CD8-positive, alpha-beta memory T cell (primary cell): ENCODE measurements at places on chromosomes 5 and 9.

DNA sequence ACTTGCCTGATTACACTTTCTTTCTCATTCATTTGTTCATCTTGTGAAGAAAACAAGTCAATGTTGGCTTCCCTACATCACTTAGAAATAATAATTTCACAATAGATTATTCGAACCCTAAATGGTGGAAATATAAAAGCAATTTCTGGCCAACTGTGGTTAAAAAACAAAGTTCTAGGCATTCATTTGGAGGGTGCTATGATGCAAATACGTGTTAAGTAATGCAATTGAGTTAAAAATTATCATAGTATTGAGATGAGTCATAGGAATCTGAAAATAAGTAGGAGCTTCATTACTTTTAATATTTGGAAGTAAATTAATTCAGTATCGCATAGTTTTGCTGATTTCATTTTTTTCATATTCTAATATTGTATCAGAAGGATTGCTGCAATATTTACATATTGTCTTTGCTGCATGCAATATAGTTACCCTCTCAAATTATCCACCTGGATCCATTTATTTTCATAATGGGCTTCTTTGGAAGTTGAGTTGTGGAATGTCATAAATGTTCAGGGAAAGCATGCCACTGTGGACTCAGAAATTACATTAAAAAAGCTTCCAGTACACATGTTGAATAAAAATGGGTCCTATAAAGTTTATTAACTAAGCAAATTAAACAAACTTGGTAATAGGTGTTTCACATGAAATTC is 647.7 kb upstream of the WWC1 start:
- no peak for DNase-seq

GRCh38 chr5:75365740-75366139 is 28.7 kb downstream of the HMGCR start:
- DNase-seq = no peak

DNA sequence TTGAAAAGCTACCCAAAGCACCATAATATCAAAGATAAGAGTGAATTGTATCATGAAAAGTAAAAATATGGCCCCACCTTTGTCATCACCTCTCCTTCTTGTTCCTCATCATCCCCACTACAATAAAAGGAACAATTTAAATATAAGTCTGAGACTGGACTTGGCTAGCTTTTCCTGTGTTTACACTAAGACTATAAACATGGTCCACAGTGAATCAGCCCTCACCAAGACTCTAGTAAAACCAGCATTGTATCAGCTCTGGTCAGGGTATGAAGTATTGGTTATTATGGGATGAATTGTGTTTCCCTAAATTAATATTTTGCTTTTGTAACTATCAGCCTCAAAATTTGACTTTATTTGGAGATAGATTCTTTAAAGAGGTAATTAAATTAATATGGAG is 105.4 kb downstream of the SLC25A46 start:
- no peak for DNase-seq

GRCh38 chr9:92291577-92291976 is 1.9 kb downstream of the IARS1 start:
- DNase-seq = no peak

DNA sequence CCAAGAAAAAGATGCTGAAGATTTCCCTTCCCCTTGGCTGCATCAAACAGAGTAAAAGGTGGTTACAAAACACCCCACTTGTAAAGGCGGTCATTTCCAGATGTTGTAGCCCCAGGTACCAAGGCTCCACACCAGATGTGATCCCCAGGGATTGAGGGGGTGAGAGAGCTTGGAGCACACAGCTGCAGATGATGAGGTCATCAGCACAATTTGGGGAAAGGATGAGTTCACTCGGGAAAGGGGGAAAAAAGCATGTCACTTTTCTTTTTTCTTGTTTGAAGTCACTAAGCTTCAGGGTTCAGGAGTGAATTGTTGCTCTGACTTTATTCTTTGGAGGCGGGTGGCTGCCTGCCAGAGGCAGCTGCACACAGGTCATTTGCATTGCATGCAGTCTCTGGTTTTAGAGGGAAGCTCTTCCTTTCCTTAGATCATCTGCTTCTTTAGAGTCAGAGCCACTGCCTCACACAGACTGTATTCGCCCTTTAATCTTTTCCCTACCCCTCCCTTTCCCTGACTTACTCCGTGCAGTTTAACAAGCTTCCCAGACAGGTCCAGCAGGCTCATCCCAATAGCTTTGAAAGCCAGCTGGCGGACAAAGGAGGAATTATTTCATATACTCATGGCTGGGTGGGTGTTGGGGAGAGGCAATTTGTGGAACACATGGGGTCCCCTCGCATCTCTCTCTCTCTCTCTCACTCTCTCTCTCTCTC is 409.3 kb upstream of the SLC24A2 start:
- DNase-seq = no peak

DNA sequence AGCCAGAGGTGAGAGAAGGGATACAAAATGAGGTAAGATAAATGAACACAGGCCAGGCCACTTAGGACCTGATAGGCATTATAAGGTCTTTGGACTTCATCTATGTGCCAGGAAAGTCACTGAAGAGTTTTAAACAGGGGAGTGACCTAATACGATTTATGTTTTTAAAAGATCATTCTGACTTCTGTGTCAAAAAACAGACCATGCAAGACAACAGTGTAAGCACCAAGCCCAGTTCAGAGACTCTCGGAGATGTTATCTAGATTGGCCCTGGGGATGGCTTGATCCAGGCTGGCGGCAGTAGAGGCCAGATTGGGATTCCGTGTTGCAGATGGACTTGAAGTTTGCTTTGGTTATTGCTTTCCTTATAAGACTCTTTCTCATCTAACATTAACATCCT is 43.0 kb upstream of the DPYSL3 start:
- DNase-seq = no peak

- no peak for DNase-seq
Measured at GRCh38 chr5:132819468-132819867, 6.4 kb downstream of the SOWAHA start.

DNA sequence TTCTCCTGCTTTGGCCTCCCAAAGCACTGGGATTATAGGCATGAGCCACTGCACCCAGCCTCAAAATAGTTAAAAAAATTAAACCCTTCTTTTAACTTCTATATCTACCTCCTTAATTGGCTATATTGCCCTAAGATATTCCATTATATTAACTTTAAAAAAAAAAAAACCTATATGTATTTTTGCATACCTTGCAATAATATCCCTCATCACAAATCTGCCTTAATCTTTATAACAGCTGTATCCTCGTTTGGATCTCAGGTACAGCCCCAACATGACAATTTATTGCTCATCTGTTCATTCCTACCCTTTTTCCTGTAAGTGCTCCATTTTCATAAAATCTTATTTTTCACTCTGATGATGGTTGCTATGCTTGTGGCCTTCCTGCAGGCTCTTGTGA is 12.7 kb downstream of the GNPDA1 start:
- DNase-seq = no peak

DNA sequence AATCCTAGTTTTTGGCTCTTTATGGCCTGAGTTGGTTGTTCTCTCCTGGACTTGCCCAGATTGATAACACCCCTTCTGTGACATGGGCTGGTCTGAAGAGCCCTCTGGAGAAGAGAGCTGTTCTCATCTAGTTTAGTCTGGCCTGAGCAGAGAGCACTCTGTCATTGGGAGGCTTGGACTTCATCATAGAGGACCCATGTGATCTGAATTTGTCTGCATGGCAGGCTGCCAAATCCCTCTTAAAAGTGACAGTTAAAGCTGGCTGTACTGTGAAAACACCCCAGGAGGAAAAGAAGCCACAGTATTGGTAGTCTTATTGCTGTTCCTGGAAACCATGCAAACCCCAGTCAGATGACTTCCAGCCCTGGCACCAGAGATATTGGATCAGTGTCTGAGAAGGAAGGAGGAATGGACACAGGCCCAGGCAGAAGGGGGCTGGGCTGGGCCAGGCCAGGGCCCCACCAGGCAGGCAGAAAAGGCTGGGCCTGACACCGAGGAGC is 3.7 kb upstream of the WDR31 start:
- no peak for DNase-seq

- DNase-seq = no peak
Measured at GRCh38 chr5:17992291-17992690, 358.0 kb downstream of the TAF11L14 start.

DNA sequence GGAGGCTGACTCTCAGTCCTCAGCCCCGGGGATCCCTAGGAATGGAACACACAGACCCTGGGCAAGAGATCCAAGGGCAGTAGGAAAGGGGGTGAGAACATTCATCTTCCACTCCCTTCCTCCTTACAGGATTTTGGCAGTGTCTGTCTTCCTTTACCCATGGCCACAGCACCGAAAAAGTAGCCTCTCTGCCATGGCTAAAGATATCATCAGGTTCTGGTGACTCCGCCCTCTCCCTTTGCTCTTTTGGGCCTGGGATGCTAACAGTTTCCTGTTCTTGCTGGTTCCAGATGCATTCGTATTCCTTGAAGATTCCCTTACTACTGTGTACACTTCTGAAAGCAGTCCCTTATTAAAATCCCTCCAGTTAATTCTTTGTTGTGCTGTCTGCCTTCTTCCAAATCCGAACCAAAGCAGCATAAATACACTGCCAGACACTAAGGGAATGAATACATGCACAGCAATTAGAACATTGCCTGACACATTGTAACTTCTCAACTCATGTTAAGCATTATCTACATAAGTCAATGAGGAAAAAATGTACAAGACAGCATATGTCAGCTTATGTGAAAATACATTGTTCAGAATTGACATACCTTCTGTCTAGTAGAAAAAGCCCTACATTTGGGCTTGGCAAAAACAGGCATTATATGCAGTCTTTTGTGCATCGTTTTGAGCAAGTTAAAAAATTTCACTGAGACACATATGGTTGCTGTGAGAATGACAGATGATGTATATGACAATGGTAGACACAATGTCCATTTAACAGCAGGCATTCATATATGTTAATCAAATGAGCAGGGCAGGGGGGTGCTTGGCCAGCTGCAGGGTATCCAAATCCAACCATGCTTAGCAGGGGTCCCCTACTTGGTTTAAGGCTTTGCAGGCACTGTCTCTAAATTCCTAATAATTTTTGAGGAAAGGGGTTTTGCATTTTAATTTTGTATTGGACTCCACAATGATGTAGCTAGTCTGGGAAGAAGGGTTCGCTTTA is 58.8 kb upstream of the RAI14 start:
- no peak for DNase-seq

DNA sequence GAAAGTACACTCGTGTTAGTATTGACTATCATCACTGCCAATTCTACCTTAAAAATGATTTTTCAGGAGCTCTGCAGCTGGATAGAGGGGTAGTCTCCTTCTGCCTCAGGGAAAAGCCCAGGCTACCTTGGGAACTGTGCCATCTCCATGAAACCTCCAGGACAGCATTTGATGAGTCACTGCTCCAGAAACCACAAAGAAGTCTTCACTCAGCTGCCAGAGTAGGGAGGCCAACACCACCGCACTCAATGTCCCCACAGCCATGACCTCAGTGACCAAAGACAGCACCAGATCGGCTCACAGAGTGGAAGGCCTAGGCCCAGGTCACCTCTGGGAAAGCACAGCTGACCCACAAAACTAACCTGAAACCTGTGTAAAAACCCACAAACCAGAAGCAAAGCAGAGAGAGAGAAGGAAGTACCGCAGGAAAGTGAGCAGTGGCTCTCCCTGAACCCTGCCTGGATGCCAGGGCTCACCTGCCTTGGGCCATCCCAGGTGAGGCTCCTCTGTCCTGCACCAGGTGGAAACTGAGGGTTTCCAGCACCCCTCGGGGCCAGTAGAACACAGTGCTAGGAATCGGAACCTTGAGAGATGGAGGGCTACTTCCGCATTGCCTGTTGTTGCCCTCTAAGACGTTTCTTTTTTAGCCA is 30.0 kb downstream of the S1PR3 start:
- no peak for DNase-seq

GRCh38 chr5:116308391-116308790 is 223.6 kb downstream of the COMMD10 start:
- no peak for DNase-seq

- no peak for DNase-seq
Measured at GRCh38 chr5:21681911-21682310, 1171.2 kb downstream of the CDH12 start.

GRCh38 chr5:14167211-14167845 is 24.2 kb downstream of the TRIO start:
- no peak for DNase-seq

GRCh38 chr5:112576298-112576925 is 157.3 kb upstream of the EPB41L4A start:
- no peak for DNase-seq

- DNase-seq = no peak
Measured at GRCh38 chr5:140365941-140366340, 5.9 kb downstream of the SLC4A9 start.

- DNase-seq = no peak
Measured at GRCh38 chr9:117957267-117957666, 253.1 kb downstream of the TLR4 start.

DNA sequence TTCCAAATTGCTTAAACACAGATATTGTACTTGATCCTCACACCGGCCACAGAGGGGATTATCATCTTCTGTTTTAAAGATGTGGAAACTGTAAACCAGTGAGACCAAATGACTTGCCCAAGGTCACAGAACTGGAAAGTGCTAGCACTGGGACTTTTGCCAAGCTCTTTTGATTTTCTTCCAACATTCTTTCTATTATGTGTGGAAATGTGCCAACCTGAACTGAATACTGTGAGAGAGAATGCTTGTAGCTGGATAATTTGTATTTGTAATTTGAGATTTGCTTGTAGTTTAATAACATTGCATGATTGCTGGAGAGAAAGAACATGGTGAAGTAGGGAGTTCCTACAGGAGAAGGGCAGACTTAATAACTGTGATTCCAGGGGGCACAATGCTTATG is 977.9 kb upstream of the NUDT12 start:
- DNase-seq = no peak

DNA sequence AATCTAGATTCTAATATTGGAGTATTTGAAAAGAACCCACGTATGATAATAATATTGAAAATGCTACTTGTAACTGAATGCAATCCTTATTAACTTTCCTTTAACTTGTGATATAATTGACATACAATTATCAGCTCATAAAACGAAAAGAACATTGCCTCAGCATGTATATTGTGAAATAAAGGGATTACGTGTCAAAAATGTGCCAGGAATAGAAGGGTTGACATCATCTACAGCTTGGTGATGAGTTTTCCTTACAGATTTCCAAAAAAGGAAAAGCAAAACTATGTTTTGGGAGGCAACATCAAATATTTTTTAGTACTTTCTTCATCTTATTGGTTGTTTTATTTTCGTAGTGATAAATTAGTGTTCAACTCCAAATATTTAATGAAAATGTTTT is 266.0 kb upstream of the PTGER4 start:
- no peak for DNase-seq

GRCh38 chr9:7606591-7606990 is 193.0 kb downstream of the DMAC1 start:
- DNase-seq = no peak

DNA sequence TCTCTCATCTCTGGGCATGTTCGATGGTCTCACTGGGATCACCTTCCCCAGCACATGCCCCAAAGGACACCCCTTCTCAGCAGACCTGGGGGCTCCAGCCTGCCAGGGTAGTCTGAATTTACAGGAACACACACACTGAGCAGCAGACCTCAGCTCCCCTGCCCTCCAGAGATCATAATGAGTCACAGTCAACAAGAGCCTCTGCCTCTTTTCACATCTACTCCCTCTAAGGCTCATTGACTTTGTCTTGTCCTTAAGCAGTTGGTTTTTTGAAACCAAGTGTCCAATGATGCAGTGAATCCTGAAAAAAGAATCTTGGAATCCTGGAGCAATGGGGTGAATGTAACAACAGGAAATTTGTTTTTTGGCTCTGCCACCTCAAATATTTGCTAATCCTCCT is 20.8 kb downstream of the GABBR2 start:
- no peak for DNase-seq

GRCh38 chr5:52859628-52860027 is 71.9 kb downstream of the ITGA1 start:
- DNase-seq = no peak
